ENCODE measurements at places on chromosomes 16 and 17.

DNA sequence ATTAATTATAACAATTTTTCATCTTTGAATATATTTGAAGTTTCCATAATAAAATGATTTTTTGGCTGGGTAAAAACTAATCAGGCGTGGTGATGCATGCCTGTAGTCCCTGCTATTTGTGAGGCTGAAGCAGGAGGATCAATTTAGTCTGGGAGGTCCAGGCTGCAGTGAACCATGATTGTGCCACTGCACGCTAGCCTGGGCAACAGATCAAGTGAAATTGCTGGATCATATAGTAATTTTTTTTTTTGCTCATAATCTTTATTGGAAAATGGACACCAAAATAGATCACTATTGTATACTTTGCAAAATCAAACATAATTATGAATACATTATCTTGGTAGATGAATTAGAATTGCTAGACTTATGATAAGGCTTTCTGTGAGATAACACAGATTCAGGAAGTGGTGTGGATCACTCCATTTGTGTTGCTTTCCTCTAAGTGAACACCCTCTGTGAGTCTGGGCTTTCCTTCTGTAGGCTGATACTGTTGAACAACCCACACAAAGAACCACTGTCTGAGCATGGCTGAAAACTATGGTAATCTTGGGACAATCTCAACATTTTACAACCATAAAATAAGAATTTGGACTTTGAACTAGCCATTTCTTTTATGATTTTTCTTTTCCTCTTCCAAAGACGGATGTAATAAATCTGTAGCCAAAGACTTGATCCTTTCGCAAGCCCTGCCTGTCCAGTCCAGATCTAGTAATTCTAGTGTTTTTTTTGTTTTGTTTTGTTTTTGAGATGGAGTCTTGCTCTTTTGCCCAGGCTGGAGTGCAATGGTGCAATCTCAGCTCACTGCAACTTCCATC, 5.6 kb upstream of the ST3GAL2 start:
- no peak for DNase-seq

DNA sequence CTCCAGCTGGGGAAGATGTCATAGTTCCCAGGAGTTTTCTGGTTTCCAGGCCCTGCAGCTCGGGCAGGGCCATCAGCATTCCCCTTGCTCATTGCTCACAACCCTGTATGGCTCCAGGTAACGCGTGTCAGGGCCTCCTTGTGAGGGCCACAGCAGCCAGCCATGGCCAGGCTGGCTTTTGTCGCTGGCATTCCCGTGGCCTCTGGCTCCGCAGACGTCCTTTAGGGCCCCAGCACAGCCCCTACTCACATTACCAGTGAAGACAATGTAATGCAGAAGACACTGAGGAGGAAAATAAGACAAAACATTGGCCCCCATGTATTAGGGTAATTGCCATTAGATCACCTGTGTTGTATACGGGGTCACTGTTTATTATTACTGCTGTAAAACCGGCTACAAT, 1799.0 kb downstream of the TP53TG3F start:
- DNase-seq: no peak

DNA sequence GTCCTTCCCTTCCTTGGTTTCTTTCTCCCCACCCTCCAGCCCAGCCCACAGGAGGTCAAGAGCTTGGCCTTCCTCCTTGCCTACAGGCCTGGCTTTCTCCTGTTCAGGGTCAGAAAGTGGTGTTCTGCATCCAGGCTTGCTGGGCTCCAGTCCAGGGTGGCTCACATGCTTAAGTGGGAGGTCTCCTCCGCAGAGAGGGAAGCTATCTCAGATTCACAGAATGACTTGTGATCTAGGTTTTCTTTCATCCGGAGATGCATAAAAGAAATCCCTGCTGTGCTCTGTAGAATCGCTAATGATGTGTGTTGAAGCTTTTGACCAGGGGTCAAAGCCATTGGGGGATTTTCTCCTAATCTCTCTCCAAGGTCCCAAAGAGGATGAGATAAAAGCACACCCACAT, 382.3 kb upstream of the EEF2KMT start:
- no peak for DNase-seq

- no peak for DNase-seq
Measured at GRCh38 chr16:77899416-77899815, 111.1 kb downstream of the VAT1L start.

- no peak for DNase-seq
Measured at GRCh38 chr17:41651625-41652460, 27.5 kb upstream of the KRT17 start.

DNA sequence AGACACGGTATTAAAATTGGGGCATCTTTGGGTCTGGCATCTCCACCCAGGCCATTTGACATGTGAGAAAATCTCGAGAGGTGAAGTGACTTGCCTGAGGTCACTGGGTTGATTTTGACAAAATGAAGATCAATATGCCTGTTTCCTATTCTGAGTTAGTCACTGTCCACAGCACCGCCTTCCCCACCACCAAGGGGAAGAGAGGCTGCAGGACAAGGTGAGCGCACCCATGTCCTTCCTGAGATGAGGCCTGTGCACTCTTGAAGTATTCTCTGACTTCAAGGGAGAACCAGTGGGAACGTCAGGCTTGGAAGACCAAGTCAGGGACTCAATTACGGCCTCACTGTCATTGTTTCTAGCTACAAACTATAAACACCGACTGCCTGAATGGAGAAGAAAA, 49.9 kb upstream of the WSB1 start:
- no peak for DNase-seq

- no peak for DNase-seq
Measured at GRCh38 chr16:30401768-30402425, 5.5 kb upstream of the ZNF771 start.

- no peak for DNase-seq
Measured at GRCh38 chr17:55067697-55068439, 99.3 kb downstream of the STXBP4 start.

GRCh38 chr17:3982113-3982512, 17.9 kb upstream of the ATP2A3 start:
- DNase-seq: no peak

DNA sequence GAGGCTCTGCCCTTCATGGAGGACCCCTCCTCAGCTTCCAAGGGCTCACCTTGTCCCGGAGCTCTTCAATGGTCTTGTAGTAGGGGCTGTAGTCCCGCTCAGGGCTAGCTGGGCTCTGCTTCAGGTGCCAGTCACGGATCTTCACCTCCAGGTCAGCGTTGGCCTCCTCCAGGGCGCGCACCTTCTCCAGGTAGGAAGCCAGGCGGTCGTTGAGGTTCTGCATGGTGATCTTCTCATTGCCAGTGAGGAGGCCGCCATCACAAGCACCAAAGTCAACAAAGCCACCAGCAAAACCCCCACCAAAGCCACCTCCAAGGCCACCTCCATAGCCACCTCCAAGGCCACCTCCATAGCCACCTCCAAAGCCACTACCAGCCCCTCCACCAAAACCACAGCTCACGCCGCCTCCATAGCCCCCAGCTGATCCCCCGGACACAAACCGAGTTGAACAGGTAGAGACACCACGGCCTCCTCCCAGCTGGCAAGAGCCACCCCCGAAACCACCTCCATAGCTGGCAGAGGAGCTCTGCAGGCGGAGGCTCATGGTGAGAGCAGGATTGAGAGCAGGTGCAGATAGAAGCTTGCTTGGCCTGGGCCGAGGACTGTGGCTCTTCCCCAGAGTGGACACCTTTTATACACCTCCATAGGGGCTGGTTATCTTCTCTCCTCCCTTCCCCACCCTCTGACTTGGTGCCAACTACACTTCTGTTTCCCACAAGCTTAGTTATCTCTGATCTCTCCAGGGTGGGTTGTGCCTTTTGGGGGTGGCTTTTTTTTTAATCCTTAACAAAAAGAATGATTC, at the start of gene KRT13:
Gene KRT13 (minus strand): TSS at position 606 of the 802 bp plus-strand sequence. CDS start 62 bp downstream, at position 544.
- DNase-seq: no peak

- DNase-seq: no peak
Measured at GRCh38 chr16:12474806-12475410, 328.8 kb downstream of the CPPED1 start.

- no peak for DNase-seq
Measured at GRCh38 chr16:60640038-60640437, 1396.2 kb downstream of the CDH8 start.

- no peak for DNase-seq
Measured at GRCh38 chr16:28531777-28532744, 6.7 kb downstream of the NUPR1 start.

DNA sequence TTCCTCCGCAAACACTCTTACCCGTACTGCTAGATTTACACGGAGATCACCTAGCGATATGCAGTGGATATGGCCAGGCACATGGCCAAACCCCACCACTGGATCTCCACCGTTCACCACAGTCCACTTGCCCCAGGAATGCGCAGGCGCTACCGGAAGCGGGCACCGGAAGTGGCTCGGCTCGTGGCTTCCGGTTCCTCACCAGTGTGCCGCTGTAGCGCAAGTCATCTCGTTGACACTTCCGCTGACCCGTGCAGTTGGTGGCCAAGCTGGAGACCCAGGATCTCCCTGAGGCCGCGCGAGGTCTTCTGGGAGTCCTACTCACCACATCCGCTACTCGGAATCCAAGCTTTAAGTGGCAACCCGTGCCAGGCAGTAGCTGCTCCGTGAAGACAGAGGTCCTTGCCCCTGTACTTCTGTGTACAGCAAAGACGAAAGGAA, 11.5 kb downstream of the ZNF597 start:
- DNase-seq: peak; percentile 64

DNA sequence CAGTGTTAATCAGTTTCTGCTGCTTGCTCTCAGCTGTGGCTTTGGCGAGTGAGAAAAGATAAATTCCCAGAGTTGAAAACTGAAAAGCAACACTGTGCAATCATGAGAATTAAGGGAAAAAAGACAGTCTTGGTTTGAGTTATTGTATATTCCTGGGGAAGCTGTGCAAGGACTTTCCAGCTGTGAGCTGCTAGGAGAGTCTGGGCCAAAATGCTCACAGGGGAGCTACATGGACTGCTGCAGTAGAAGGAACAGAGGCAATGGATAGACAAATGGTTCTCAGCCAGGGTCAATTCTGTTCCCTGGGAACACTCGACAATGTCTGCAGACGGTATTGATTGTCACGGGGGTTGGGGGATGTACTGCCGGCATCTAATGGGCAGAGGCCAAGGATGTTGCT, 102.0 kb upstream of the ADAMTS18 start:
- no peak for DNase-seq

- DNase-seq: no peak
Measured at GRCh38 chr16:87538160-87538559, 45.3 kb upstream of the ZCCHC14 start.

DNA sequence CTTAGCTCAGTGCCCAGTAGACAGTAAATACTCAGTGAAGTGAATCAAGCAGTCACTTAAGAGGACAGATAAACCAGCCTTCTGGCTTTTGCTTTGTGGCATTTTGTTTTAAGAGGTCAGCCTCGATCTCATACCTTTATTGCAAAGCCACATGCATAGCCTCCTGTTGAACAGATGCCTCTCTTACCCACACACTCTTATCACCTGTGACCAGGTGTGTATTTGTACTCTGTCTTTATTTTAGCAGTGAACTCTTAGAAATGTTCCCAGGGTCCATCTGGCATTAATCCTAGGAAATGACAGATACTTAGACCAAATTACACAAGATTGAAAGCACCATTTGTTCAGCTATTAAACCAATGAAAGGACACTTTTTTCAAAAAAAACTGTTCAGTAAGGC, 1426.5 kb downstream of the CDH11 start:
- DNase-seq: no peak

- DNase-seq: no peak
Measured at GRCh38 chr17:35094902-35095301, 24.8 kb downstream of the RAD51D start.

DNA sequence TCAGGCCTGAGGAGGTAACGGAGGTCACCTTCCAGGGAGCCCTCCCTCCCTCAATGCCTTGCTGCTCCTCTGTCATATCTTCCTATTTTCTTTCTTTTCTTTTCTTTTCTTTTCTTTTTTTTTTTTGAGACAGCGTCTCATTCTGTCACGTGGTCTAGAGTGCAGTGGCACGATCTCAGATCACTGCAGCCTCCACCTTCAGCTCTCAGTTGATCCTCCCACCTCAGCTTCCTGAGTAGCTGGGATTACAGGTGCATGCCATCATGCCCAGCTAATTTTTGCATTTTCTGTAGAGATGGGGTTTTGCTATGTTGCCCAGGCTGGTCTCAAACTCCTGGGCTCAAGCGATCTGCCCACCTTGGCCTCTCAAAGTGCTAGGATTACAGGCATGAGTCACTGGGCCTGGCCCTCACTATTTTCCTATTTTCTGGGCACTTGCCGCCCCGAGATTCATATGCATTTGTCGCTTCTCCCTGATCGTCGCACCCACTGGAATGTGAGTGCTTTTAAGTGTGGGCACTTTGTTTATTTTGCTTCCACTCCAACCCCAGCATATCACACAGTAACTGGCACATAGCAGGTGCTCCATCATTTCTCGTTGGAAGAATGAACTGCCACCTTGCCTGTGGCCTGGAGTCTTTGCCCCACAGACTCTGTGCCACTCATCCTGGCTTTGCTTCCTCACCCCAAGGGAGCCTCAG, 31.7 kb downstream of the CPNE2 start:
- DNase-seq: no peak

GRCh38 chr17:40443988-40444899, 994 bp downstream of the IGFBP4 start:
- no peak for DNase-seq

DNA sequence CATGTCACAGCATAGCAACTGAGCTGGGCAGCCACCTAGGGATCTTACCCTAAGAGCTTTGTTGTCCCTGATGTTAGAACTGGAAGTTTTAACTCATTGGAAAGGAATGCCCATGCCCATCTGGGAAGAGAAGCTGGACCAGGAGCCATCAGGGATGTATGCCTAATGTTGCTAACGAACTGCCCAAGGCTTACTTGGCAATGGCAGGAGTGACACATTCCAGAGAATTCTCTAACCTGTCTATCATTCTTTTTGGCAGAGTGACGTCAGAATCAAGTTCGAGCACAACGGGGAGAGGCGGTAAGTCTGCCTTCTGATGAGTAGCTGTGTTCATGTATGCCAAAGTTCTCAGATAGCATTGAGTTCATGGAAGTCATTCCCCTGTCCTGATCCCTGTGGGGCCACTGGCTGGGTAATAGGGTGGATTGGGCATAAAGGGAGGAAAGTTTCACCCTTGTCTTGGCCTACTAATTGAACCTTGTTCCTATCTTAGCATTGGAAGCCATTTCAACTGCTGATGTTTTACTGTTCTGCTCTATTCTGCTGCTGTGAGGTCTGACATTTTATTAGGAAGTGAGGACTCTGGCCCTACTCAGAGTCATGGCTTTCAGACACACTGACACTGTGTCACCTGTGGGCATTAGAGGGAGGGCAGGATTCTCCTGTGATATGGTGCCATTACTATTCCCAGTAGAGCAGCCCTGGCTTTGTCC, 23.7 kb downstream of the MAP3K3 start:
- DNase-seq: no peak

Data from stimulated activated naive CD8-positive, alpha-beta T cell treated with anti-CD3 and anti-CD28 coated beads, Interleukin-15, Interleukin-2, amounts not matched to agents 100 U/mL and 50 U/mL, for 24 hours (primary cell).